ENCODE measurements at places on chromosomes 5 and 9. TPM values are rescaled to one million over a fixed set of nuclear protein-coding genes. Genes with fewer than 3 reads are reported as not detected.

DNA sequence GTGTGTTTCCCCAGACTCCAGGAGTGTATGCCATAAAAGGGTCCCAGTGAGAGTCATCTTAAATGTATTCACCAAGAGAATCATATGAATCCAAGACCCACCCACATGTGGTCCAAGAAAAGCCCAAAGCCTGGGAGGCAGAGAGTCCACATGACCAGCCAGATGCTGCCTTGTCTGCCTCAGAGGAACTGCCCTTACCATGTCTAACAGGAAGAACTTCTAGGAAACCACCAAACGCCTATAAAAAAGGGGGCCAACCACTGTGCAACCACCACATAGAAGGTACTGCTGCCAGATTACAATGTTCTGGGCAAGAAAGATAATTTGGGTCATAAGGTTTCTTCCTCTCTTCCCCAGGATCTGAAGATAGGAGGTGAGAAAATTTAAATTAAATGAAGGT lies 129.8 kb upstream of the SLC24A2 start:
- no peaks in the 10 kb centered on the region for H3K27me3 ChIP-seq
- no peak overlapping the region for H3K27ac ChIP-seq
- DNase-seq = no peak
- no peak overlapping the region for H3K4me3 ChIP-seq
- no peaks in the 10 kb centered on the region for H3K36me3 ChIP-seq
- H3K4me1 ChIP-seq = no peaks in the 10 kb centered on the region

- peaks cover 92% of the 10 kb centered on the region for H3K36me3 ChIP-seq
- DNase-seq = no peak
- H3K27ac ChIP-seq = peak overlapping the region; percentile 60
- no peaks in the 10 kb centered on the region for H3K27me3 ChIP-seq
- H3K4me3 ChIP-seq = no peak overlapping the region
Measured at GRCh38 chr9:93536874-93537273, 39.5 kb upstream of the PHF2 start.

FOXD4L3 gene
- total RNA-seq = not detected

- H3K4me1 ChIP-seq = no peaks in the 10 kb centered on the region
- H3K27me3 ChIP-seq = no peaks in the 10 kb centered on the region
- DNase-seq = no peak
- H3K27ac ChIP-seq = no peak overlapping the region
- no peaks in the 10 kb centered on the region for H3K36me3 ChIP-seq
- H3K4me3 ChIP-seq = no peak overlapping the region
Measured at GRCh38 chr5:137401946-137402345, 97.2 kb downstream of the SPOCK1 start.

KLF9 gene
- 27.3 TPM for total RNA-seq

DNA sequence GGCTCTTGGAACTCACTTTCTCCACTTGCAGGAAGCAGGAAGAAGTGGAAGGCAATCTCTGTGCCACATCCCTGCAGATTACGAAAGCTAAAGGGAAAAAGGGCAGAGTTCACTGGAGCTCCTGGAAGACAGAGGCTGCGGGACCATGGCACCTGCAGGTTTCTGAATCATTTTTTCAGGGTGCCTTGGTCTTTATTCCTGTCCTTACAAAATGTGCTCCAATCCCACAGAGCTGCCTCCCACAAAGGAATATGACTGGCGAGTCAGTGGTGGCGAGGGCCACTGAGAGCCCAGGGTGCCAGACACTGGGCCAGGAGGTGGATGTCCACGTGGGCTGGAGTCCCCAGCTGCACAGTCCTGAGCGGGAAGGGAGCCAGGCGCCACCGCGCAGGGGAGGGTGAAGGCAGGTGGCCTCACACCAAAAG lies 183.0 kb downstream of the FANCC start:
- no peaks in the 10 kb centered on the region for H3K36me3 ChIP-seq
- no peaks in the 10 kb centered on the region for H3K27me3 ChIP-seq
- H3K27ac ChIP-seq = no peak overlapping the region
- no peak for DNase-seq

ADAMTS19 gene
- total RNA-seq = 0.30 TPM

FGF1 gene
- total RNA-seq = 110 TPM

GRCh38 chr5:107812570-107813141 lies 141.9 kb upstream of the EFNA5 start:
- no peaks in the 10 kb centered on the region for H3K36me3 ChIP-seq
- peaks cover 8% of the 10 kb centered on the region for H3K4me1 ChIP-seq
- no peak overlapping the region for H3K4me3 ChIP-seq

GRCh38 chr5:1868886-1869475 lies 13.7 kb downstream of the IRX4 start:
- no peaks in the 10 kb centered on the region for H3K4me1 ChIP-seq
- H3K27me3 ChIP-seq = no peaks in the 10 kb centered on the region
- no peak overlapping the region for H3K4me3 ChIP-seq
- DNase-seq = no peak

DNA sequence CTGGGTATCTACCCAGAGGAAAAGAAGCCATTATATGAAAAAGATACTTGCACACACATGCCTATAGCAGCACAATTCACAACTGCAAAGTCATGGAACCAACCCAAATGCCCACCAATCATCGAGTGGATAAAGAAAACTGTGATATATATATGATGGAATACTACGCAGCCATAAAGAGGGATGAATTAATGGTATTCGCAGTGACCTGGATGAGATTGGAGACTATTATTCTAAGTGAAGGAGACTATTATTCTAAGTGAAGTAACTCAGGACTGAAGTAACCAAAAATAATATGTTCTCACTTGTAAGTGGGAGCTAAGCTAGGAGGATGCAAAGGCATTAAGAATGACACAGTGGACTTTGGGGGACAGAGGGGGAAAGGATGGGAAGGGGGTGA lies 30.0 kb upstream of the GABBR2 start:
- no peak for DNase-seq
- H3K4me3 ChIP-seq = no peak overlapping the region
- peaks cover 7% of the 10 kb centered on the region for H3K36me3 ChIP-seq
- no peaks in the 10 kb centered on the region for H3K27me3 ChIP-seq

IFNA7 gene
- total RNA-seq = not detected

- H3K4me1 ChIP-seq = no peaks in the 10 kb centered on the region
- no peak overlapping the region for H3K27ac ChIP-seq
- H3K36me3 ChIP-seq = no peaks in the 10 kb centered on the region
- no peak overlapping the region for H3K4me3 ChIP-seq
- no peaks in the 10 kb centered on the region for H3K27me3 ChIP-seq
Measured at GRCh38 chr9:106072421-106072820, 378.1 kb downstream of the TMEM38B start.

DNA sequence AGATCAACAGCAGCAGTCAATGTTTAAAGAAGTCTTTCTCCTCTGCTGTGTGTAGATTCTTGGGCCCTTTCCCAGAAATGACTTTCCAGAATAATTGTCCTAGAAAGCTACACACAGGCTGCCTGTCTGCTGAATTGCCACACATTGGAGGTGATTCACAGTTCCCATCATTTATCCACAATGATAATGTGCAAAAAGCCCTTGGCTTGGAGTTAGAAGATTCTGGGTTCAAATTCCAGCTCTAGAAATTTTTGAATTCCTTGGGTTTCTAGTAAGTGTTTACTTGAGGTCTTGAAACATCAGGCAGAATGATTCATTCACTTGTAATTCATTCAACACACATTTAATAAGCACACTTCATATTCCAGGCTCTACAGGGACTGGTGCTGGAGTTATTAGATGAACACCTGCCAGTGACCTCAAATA lies 28.6 kb upstream of the EPB41L4B start:
- no peak for DNase-seq
- no peaks in the 10 kb centered on the region for H3K36me3 ChIP-seq
- no peak overlapping the region for H3K27ac ChIP-seq
- no peaks in the 10 kb centered on the region for H3K4me1 ChIP-seq
- no peaks in the 10 kb centered on the region for H3K27me3 ChIP-seq

DNA sequence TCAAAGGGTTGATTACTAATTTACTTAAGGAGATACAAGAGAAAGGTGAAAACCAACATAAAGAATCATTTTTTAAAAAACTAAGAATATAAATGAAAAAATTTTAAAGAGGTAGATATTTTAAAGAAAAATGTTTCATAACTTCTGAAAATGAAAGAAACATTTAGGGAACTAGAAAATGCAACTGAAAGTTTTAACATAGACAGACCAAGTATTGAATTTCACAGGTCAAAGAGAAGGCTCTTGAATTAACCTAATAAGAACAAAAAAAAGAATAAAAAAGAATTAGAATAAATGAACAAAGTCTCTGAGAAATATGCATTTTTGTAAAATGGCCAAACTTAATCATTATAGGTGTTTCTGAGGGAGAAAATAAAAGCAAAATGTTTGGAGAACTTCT lies 16.1 kb upstream of the FAM174A start:
- H3K4me1 ChIP-seq = no peaks in the 10 kb centered on the region
- DNase-seq = no peak
- no peaks in the 10 kb centered on the region for H3K36me3 ChIP-seq
- no peak overlapping the region for H3K4me3 ChIP-seq

DNA sequence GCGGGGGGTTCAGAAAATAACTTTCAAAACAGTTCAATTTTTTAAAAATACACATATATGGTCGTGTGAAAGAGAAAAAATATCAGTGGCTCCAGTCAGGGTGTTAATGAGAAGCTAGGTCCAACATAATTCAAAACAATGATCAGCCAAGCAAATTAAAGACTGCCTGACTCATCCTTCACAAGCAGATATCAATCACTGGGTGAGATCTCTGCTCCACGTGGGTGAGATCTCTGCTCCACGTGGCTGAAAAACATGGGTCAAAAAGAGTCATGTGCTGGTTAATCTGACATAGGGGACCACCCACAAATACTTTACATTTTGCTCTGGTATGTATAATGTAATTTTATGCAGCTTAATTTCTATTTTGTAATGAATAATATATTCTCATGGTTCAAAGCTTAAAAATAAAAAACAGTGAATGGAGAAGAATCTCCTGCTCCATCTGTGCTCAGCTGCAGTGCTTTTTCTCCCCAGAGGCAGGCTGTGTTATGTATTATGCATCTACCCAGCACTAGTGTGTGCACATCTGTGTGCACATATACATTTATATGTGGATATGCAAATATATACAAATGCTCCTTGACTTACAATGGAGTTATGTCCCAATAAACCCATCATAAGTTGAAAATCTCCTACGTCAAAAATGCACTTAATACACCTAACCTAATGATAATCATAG lies 93.1 kb upstream of the S1PR3 start:
- H3K27me3 ChIP-seq = no peaks in the 10 kb centered on the region
- H3K36me3 ChIP-seq = no peaks in the 10 kb centered on the region
- no peak for DNase-seq
- H3K4me1 ChIP-seq = no peaks in the 10 kb centered on the region

- peaks cover 57% of the 10 kb centered on the region for H3K4me1 ChIP-seq
- H3K36me3 ChIP-seq = no peaks in the 10 kb centered on the region
- H3K4me3 ChIP-seq = no peak overlapping the region
- DNase-seq = no peak
Measured at GRCh38 chr5:139146809-139147482, 51.2 kb downstream of the SIL1 start.

- no peak overlapping the region for H3K27ac ChIP-seq
- no peak for DNase-seq
- peaks cover 4% of the 10 kb centered on the region for H3K36me3 ChIP-seq
Measured at GRCh38 chr5:15932066-15932465, 247.5 kb downstream of the MARCHF11 start.

GRCh38 chr5:154756868-154757813 lies 2.0 kb downstream of the LARP1 start:
- peak overlapping the region; percentile 91 for H3K27ac ChIP-seq
- DNase-seq = peak; percentile 56
- H3K36me3 ChIP-seq = no peaks in the 10 kb centered on the region
- peak overlapping the region; percentile 95 for H3K4me3 ChIP-seq
- H3K27me3 ChIP-seq = no peaks in the 10 kb centered on the region
